ENCODE measurements at places on chromosomes 12 and 14.

GRCh38 chr14:86404425-86404824, 874.5 kb downstream of the FLRT2 start:
- no peak for DNase-seq

GRCh38 chr12:3376779-3377455, 114.1 kb upstream of the PRMT8 start:
- DNase-seq: no peak

DNA sequence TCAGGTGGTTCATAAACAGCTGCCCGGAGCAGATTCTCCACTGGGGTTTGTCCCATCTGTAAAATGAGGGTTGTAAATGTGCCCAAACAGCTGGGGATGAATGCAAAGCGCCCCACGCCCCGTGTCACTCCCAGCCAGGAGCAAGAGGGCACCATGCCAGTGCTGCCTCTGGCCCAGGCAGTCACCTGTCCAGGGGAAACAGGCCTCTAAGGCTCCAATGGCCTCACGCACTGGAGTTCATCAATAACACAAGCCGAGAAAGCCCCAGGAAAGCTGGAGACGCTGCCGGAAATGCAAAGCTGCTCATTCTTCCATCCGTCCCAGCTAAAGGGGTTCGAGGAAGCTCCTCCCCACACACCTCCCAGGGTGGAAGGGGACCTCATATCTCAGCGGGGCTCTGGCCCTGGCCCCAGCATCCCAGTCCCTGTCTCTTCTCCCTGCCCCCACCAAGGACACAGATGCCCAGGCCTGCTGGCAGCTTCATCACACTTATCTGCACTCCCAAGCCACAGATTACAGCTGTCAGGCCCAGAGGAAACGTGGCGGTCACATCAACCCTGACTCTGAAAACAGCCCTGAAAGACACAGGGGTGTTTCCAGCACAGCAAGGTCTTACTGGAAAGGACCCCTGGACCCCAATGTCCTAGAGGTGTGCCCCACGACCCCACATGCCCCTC, 21.5 kb downstream of the SCARB1 start:
- DNase-seq: no peak

DNA sequence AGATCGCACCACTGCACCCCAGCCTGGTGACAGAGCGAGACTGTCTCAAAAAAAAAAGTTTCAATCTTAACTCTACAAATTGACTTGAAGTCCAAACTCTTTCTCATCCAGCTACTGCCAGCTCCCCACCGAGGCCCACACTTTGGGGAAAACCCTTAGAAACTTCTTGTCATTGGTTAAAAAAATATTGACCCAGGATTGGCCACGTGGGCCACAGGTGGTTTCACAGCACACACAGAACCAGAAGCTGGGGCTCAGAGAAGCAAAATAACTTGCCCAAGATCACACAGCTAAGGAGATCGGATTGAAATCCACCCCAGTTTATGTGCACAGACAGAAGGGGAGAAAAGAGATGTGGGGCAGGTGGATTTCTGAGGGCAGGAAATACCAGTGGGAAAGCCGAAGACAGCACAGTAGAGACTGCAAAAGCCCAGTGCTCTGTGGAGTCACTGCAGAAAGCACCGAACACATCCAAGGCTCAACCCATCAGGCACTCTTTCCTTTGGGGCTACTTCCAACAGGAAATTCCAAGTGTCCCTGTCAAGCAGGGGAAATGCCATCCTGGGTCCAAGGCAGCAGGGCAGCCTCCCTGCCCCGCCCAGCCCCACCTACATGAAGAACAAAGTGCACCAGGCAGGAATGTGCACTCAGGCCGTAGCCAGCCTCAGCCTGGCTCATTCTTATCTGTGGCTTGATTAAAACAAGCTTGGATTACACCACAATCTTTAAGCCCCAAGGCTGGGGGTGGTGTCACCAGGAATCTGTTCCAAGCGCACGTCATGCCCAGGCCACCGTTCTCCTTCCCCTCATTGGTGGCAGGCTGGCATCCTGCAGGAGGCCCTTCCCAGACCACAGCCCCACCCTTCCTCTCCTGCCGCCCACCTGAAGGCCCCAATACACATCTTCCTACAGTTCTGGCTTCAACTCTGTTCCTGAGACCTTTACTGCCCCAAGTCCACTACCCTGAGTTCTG, 72.5 kb downstream of the ITPK1 start:
- no peak for DNase-seq

GRCh38 chr12:29073631-29074239, 75.3 kb upstream of the FAR2 start:
- DNase-seq: no peak

- DNase-seq: no peak
Observed at GRCh38 chr12:13117029-13117428, 13.6 kb upstream of the GSG1 start.

DNA sequence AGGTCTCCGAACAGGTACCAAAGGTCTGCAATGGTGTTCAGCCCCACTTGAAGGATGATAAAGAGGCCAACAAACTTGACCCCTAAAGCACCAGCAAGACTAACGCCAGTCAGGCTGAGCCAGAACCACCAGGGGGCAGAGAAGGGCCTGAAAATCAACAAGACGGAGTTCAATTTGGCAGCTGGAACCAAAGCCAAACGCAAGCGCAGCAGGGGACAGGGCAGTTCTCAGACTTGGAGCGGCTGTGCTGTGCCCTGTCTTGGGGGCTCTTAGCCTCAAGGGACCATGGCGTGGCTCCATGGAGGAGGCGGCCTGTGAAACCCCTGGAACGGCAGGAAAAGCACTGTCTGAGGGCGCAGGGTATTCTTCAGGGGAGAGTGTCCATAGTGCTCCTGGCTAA, 19.6 kb downstream of the POMT2 start:
- DNase-seq: peak; percentile 70

DNA sequence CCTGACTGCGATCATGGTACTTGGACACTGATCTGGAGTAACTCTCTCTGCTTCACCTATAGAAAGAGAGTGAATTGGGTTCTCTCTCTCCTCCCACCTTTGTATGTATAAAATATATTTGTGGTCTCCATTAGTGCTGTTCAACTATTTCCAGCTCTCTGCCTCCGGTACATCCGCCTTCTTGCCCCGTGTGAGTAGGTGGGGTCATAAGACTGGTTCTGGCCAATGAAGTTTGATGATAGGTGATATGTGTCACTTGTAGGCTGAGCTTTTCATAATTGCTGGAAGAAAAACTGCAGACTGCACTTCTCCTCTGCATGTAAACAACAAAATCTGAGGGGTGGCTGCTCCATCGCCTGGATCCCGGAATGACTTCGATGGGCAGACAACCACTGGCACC, 210.4 kb downstream of the EXOC5 start:
- no peak for DNase-seq

DNA sequence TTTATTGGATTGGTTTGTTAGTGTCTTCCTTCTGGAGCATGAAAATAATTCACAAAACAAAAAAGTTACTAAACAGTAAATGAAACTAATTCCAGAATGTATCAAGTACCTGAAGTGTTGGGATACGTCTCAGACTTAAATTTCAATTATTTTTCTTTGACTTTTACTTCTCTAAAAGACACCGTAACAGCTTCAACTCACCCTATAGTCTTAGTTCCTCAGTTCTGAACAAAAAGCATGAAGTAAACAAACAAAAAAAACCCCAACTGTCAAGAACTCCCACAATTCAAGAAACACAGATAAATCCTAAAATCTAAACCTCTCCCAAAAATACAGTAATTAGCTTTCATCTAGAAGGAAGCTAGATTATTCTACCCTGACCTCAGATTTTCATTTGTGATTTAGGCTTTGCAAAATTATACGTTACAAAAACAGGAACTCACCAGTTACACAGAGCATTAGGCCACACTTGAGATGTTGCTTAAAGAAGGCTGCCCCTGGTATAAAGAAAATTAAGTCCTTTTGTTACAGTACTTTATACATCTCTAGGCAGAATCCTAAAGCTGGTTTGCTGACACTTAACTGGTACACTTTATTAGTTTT, 10.2 kb downstream of the HEATR5A start:
- no peak for DNase-seq

- no peak for DNase-seq
Observed at GRCh38 chr12:119447618-119448017, 113.1 kb downstream of the CCDC60 start.

DNA sequence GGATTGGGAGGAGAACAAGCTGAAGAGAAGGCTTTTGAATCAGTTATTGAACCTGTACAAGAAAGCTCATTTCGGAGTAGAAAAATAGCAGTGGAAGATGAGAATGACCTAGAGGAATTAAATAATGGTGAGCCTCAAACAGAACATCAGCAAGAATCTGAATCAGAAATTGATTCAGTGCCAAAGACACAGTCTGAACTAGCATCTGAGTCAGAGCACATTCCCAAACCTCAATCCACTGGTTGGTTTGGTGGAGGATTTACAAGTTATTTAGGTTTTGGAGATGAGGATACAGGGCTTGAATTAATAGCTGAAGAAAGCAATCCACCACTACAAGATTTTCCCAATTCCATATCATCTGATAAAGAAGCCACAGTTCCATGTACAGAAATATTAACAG, 13.5 kb downstream of the MIA2 start:
- no peak for DNase-seq

DNA sequence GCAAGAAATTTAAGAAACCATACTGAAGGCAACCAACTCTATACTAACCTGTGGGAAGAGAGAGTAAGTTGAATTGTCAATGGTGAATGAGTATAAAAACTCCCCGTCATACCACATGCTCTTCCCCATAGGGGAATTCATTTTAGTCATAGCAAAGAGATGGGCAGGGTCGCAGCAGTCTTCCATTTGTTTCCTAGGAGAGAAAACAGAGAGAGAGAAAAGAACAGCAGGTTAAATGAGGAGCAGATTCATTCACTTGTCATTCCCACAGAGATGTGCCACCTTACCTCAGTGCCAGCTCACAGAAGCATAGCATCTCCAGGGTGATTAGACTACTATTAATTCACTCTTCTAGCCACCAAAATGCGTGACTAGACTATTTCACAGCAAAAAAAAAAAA, 47.4 kb downstream of the ST8SIA1 start:
- no peak for DNase-seq

GRCh38 chr12:47878918-47879481, 25.8 kb downstream of the VDR start:
- no peak for DNase-seq

GRCh38 chr14:59190372-59190771, 1.9 kb downstream of the DAAM1 start:
- no peak for DNase-seq

- DNase-seq: no peak
Observed at GRCh38 chr14:94193776-94194175, 19.7 kb downstream of the PPP4R4 start.

- no peak for DNase-seq
Observed at GRCh38 chr12:113267621-113268020, 46.4 kb downstream of the TPCN1 start.

- no peak for DNase-seq
Observed at GRCh38 chr14:77790566-77791224, 9.2 kb upstream of the ADCK1 start.
